Right lung (tissue), 10 donors: ENCODE measurements at places on chromosomes 4 and X.

DNA sequence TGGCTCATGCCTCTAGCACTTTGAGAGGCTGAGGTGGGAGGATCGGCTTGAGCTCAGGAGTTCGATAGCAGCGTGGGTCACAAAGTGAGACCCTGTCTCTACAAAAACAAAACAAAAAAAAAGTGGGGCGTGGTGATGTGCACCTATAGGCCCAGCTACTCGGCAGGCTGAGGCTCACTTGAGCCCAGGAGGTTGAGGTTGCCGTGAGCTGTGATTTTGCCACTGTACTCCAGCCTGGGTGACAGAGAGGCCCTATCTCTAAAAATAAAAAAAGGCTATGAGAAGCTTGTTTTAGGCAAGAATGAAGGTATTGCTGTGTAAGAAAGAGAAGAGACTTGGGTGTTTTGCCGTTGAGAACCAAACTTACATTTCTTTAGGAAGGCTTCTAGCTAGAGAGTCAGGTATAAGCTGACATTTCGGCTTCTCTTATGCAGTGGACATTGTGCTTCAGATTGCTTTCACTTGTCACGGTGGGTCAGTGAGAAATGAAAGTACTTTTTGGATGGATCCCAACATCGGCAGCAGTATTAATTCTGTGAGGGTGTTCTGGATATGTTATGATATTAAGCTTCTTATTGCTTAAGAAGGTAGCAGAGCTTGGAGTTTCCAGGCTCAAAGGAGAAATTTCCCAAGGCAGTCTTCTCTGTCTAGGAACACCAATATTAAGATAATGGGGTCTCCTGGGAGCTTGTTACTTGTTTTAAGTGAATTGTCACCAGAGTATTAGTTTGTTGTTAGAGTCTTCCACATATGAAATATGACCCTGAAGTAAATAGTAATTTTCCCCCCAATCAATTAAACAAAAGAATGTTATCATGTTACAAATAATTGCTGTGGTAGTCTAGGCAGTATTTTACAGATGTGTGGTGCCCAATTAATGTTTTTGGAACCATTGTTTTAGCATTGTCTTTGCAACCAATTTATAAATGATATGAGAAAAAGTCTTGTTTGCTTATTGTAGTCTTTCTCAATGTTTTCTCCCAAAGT, 17.6 kb downstream of the TMEM131L start:
- DNase-seq: no peak

GRCh38 chr4:52014903-52015302, 5.3 kb downstream of the LRRC66 start:
- DNase-seq: no peak

DNA sequence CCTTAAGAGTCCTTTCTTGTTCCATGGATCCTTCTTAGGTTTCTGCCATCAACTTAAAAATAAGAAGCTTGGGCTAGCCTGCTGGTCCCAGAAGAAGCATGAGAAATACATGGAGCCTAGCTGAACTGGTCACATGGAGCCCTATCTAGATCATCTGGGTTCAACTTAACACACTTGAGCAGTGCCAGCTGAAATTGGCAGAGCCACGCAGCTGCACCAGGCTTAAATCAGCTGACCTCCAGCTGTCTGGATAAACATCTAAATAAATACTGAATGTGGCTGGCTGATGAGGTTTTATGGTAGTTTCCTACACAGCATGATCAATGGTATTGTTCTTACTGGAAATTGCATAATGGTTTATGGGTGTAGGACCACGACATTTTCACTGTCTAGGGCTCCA, 598.4 kb upstream of the FAM241A start:
- no peak for DNase-seq

- peak; percentile 54 for DNase-seq
These were observed 25.1 kb downstream of the OCRL start for GRCh38 chrX:129565046-129565650.

- DNase-seq: no peak
These were observed 141.1 kb upstream of the MID1 start for GRCh38 chrX:10761447-10761846.

DNA sequence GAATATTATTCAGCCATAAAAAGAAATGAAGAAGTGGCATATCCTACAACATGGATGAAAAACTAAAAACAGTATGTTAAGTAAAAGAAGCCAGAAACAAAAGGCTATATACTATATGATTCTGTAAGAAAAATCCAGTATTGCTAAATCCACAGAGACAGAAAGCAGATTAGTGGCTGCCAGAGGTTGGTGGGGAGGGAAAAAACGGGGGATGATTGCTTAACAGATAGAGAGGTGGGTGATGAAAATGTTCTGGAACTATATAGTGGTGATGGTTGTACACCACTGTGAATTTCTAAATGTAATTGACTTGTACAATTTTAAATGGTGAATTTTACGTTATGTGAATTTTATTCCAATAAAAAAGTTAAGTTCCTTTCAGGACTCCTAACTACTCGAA, 157.6 kb upstream of the SH3RF1 start:
- DNase-seq: no peak

DNA sequence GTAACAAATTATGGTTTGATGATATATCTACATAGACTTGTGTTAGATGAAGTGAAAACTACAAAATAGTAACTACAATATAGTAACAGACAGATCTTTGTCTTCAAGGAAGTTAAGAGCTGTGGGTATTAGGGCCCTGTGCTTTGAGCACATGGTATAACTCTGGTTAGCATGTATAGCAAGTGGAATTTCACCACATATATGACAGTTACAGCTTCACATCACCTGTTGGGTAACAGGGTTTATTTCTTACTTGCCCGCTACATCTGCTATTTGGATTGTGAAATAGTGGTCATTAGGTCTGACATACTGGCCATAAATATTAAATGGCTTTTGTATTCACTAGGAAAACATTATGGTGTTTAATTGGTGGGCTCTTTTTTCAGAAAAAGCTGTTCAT, 20.2 kb downstream of the OFD1 start:
- no peak for DNase-seq

DNA sequence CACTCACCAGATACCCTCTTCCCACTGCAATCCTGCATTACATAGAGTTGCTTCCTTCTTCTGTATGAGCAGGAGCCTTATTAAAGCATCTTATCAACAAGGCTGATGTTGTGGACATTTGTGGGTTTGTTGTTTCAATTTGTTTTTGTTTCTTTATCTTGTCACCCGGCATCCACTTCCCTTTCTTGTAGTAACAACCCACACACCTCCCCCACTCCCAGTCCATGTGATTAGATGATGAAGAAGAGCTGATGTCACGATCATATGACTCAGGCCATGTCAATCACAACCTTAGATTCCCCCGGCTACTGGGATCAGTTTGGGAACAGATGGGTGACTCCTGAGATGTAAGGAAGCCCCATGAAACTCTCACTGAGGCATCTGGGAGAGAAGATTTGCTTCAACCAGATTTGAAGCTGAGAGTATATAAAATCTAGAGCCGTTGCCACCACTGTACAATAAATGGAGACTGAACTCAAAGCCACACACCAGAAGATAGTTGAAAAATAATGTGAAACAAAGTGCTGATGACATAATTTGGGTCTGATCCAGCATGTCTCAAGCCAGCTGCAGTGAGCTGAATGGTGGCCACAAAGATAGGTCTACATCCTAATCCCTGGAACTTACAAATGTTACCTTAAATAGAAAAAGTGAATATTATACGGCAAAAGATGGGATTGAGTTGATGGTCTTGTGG, 34.1 kb upstream of the SRD5A3 start:
- DNase-seq: no peak

GRCh38 chrX:38347136-38347535, 5.3 kb upstream of the OTC start:
- DNase-seq: no peak

DNA sequence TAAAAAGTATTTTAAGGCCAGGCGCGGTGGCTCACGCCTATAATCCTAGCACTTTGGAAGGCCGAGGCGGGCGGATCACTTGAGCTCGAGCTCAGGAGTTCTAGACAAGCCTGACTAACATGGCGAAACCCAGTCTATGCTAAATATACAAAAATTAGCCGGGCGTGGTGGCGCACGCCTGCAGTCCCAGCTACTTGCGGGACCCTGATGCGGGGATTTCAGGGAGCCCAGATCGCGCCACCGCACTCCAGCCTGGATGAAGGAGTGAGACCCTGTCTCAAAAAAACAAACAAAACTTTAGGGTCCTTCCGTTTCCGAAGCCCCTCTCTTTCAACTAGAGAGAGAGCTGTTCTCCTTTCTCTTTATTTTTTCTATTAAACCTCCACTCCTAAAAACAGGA, 1.2 kb downstream of the SLC25A31 start:
- no peak for DNase-seq

DNA sequence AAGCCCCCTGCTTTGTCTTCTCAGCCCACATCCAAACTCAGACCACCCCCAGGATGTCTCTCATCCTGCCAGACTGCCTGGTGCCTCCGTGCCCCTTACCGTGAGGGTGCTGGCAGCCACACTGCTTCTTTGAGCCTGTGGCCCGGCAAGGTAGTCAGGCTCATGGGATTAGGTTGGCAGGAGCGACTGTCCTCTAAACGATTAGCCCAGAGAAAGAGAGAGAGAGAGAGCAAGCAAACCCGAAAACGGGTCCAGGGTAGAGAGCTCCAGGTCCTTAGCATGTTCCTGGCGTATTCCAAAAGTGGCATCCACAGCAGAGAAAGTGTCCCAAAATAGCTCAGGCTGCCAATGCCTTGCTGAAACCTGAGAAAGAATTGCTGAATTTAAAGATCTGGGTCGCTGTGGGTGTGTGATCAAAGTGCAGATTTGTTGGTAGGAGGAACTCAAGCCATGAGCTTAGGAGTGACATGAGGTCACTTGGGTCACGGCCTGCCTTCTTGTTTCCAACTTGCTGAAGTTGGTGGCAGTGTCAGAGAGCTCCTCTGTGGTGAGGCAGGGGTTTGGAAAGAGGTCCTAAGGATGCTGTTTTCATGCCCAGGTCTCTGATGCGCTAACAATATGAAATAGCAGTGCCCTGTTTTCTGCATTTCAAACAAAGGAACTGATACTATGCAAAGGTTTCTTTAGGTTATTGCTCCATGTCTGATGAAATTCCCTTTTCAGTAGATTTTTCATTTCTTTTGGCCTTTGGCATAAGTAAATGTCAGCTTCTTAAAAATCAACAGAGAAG, 81.6 kb downstream of the RTL9 start:
- no peak for DNase-seq

DNA sequence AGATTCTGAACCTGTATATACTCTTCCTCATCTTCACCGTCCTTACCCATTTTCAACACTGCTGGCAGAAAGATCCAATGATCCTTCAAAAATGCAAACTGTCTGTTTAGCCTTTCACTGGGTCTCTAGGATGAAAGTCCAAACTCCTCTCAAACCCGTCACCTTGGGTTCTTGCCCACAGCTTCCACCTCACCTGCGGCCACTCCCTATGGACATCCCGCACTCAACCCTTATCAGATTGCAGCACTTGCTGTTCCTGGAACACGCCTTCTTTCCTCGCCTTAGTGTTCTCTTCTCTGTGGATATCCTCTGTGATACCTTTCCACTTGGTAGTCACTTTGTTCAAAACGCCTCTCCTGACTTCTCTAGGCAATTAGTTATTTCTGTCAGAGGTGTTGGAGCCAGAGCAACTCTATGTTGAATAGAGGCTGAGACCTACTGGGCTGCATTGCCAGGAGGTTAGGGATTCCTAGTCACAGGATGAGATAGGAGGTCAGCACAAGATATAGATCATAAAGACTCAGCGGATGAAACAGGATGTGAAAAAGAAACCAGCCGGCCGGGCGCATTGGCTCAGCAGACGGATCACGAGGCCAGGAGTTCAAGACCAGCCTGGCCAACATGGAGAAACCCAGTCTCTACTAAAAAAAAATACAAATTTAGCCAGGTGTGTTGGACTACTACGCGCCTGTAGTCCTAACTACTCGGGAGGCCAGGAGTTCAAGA, 4.2 kb upstream of the NOCT start:
- no peak for DNase-seq

DNA sequence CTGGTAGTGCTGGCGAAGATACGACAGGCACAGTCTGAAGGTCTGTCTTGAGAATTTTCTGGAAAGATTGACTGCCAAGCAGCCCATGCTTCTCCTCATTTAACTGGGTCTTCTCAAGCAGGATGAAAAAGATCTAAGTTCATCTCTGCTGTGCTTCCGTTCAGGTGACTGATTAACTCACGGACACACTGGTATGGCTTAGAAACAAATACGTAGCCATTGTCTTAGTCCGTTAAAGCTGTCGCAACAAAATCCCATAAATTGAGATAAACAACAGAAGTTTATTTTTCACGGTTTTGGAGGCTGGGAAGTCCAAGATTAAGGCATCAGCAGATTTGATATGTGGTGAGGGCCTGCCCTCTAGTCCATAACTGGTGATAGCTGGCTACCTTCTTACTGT, 39.5 kb downstream of the SPINK2 start:
- no peak for DNase-seq

DNA sequence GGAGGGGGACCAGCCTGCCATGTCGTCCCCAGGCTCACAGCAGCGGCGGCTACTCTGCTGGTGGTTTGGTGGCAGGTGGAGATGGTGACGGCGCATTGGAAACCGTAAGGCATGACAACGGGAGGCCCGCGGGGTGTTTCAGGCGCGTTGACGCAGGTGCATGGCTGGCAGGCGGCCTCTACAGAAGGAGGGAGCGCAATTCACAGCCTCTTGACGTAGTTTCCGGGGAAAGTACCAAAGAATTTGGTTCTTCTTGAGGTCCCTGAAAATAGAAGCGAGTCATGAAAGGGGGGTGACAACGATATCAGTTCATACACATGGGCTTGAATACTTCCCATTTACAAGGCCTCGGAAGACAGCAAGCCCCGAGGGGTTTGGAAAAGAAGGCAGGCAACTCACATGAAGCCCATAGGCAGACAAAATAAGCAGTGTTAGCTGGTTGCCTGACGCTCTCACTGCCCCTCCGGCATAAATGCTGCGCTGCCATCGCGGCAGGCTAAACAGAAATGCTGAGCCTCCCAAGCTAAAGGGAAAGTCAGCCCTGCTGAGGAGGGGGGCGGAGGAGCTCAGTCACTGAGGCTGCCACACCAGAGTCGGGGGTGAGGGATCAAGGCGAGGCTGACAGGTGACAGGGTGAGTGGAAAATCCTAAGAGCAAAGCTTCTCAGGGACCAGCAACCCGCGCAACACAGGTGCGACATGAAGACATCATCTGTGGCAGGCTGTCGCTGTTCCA, 52.3 kb upstream of the PDLIM3 start:
- DNase-seq: peak; percentile 38

GRCh38 chr4:31598639-31599038, 878.5 kb downstream of the PCDH7 start:
- DNase-seq: no peak

- DNase-seq: no peak
These were observed 48.8 kb upstream of the SHOX start for GRCh38 chrX:581720-582298.

DNA sequence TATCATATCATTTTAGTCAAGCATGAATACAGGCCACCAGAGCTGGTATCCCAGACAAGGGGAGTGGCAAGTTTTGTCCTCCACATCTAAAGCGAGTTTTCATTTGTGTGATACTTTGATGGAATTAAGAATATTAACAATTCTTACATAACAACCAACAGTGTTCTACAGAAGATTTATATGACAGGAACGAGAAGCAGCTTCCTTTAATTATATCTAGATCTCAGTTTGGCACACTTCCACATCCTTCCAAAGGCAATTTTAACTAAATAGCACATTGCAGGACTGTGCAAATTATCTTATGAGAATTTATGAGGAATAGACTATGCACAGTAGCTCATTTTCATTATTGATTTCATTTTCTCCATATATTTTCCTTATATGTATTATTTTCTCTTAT, 121.2 kb upstream of the GUCY1A1 start:
- DNase-seq: no peak

GRCh38 chr4:127788517-127788916, 6.4 kb downstream of the HSPA4L start:
- DNase-seq: no peak
